ENCODE measurements at places on chromosomes 2 and 18. TPM values are rescaled to one million over a fixed set of nuclear protein-coding genes. Genes with fewer than 3 reads are reported as not detected.

Gene ALK
- 2.0 TPM for total RNA-seq

- H3K4me3 ChIP-seq, result no peak overlapping the region
- H3K27ac ChIP-seq, result no peak overlapping the region
- no peaks in the 10 kb centered on the region for H3K4me1 ChIP-seq
- H3K36me3 ChIP-seq, result no peaks in the 10 kb centered on the region
- no peaks in the 10 kb centered on the region for H3K27me3 ChIP-seq
These were observed 22.2 kb downstream of the LYG1 start for GRCh38 chr2:99278793-99279291.

Gene ALPP
- not detected for total RNA-seq

DNA sequence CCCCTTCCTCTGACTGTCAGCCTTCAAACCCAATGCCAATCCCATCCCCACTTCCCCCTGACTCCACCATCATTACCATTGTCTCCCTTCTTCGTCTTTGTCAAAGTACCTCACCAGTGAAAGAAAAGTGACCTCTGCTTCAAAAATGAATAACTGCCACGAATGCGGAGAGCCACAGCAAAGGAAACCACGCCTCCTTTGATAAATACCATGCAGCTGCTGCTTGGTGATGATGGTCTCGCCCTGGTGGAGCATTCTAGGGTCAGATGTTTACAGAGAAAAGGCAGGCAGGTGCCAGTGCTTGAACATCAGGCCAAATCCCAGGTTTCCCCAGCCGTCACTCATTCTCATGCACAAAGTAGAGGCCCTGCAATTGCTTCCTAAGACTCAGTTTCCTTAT lies 162.2 kb downstream of the BCL11A start:
- DNase-seq, result no peak
- H3K4me3 ChIP-seq, result no peak overlapping the region
- no peaks in the 10 kb centered on the region for H3K4me1 ChIP-seq
- no peaks in the 10 kb centered on the region for H3K27me3 ChIP-seq

DNA sequence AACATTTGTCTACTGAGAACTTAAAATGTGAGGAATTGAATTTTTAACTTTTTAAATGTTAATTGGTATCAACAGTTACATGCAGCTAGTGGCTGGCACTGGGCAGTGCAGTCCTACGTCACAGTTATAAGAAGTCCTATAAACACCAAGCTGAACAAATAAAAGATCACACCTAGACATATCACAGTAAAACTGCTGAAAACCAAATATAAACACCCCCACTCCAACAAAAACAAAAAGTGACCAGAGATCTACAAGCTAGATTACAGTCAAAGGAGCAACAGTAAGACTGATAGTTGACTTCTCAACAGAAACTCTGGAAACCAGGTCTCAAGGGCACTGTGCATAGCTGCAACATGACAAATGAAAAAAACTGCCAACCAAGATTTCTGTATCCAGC lies 19.4 kb downstream of the TLK1 start:
- H3K4me3 ChIP-seq, result no peak overlapping the region
- no peak for DNase-seq
- H3K36me3 ChIP-seq, result no peaks in the 10 kb centered on the region
- peaks cover 34% of the 10 kb centered on the region for H3K4me1 ChIP-seq
- no peaks in the 10 kb centered on the region for H3K27me3 ChIP-seq

DNA sequence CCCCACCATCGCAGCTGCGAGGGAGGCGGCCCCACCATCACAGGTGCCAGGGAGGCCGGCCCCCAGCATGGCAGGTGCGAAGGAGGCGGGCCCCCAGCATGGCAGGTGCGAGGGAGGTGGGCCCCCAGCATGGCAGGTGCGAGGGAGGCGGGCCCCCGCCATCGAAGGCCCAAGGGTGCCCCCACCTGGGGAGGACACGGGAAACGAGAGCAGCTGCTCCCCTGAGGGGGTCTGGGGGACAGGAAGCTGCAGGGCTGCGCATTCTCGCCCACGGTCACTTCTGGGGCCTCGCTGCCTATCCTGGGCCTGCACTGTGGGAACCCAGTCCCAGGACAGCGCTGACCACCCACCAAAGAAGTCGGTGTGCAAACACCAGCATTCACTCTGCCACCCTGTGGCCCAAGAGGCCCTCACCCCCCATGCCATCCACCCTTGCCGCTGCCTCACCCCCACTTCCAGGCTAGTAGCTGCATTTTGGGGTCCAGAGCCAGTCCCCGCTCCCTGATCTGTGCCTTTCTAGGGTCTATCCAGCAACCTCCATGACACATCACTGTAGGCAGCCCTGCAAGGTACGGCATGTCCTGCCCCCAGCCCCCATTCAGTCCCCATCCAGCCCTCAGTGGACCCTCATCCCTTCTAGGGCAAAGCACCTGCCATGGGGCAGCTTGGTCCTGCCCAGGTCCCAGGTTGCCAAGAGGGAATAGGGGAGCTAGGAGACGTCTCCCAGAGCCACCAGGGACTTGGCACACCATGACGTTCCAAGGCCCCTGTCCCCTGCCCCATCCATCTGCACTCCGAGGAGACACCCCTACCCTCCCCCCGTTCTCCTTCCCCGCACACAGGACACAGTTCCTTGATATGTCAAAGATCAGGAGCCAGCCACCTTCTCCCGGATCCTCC lies 24.0 kb upstream of the GPC1 start:
- H3K4me3 ChIP-seq, result no peak overlapping the region
- no peaks in the 10 kb centered on the region for H3K4me1 ChIP-seq
- H3K27me3 ChIP-seq, result no peaks in the 10 kb centered on the region
- no peak for DNase-seq
- no peaks in the 10 kb centered on the region for H3K36me3 ChIP-seq

Gene KLHL29
- 18.5 TPM for total RNA-seq

DNA sequence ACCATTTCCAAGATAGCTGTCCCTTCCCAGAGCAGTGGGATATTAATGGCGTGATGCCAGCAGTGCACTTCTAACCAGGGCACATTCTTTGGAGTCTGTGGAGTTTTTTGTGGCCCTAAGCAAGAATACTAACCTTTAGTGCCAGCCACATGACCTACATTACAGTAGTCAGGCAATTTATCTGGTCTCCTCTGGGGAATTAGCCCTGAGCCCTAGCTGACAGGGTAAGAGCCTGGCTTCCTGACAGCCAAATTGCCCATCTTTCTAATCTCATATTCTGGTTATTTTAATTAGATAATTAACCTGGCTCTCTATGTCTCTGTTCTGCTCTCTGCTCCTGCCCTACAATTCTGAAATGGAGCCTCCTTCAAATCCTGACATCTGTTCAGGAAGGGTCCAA lies 5.2 kb downstream of the PFN4 start:
- no peaks in the 10 kb centered on the region for H3K27me3 ChIP-seq
- H3K4me3 ChIP-seq, result no peak overlapping the region
- H3K4me1 ChIP-seq, result peaks cover 5% of the 10 kb centered on the region

GRCh38 chr2:187477051-187477450 lies 29.0 kb upstream of the CALCRL start:
- H3K27me3 ChIP-seq, result no peaks in the 10 kb centered on the region
- no peaks in the 10 kb centered on the region for H3K36me3 ChIP-seq
- no peak overlapping the region for H3K4me3 ChIP-seq
- H3K4me1 ChIP-seq, result peaks cover 8% of the 10 kb centered on the region

GRCh38 chr18:53567929-53568574 lies 656.4 kb downstream of the MBD2 start:
- no peak overlapping the region for H3K4me3 ChIP-seq
- H3K27ac ChIP-seq, result no peak overlapping the region
- H3K4me1 ChIP-seq, result no peaks in the 10 kb centered on the region
- H3K36me3 ChIP-seq, result no peaks in the 10 kb centered on the region
- no peak for DNase-seq

DNA sequence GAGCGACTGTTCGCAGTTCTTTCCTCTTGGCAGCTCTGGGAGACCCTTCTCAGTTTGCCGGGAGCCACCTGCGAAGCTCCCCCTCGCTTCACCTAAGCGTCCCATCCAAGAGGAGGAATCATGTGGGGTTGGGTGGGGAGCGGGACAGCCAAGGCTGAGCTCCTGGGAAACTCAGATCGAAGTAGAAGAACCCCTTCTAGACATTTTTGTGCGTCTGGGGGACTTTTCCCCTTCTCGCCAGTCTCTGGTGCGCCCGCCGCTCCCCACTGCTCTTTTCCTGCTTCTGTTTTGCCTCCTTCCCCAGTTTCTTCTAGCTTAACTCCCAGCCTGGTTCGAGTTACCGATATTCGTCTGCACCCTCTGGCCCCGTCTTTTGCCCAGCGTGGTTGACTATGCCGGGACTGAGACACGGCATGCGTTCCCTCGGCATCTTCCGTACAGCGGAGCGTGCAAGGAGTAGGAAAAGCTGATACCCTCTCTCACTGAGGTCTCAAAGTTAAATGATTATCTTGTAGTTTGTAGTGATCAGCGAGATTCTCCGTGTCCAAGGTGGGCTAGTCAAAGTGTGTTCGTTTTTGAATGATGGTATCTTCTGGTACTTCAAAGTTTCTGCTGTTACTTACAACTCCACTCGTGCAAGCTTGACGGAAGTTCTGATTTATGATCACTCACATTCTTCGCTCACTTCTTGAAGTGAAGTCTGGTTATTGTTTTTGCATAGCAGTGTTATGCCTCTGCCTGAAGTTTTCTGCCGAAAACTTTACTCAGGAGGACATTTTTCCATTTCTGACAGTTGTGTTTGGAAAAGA lies 664 bp downstream of the CAMKMT start:
- H3K4me3 ChIP-seq, result peak overlapping the region; percentile 92
- peaks cover 38% of the 10 kb centered on the region for H3K4me1 ChIP-seq
- no peaks in the 10 kb centered on the region for H3K36me3 ChIP-seq
- peak overlapping the region; percentile 98 for H3K27ac ChIP-seq
- no peaks in the 10 kb centered on the region for H3K27me3 ChIP-seq

Gene CHRND
- not detected for total RNA-seq

- no peaks in the 10 kb centered on the region for H3K27me3 ChIP-seq
- H3K4me1 ChIP-seq, result no peaks in the 10 kb centered on the region
- H3K4me3 ChIP-seq, result no peak overlapping the region
- no peak overlapping the region for H3K27ac ChIP-seq
- H3K36me3 ChIP-seq, result no peaks in the 10 kb centered on the region
- DNase-seq, result no peak
These were observed 142.6 kb upstream of the ALKAL2 start for GRCh38 chr2:430291-431040.

- no peak overlapping the region for H3K4me3 ChIP-seq
- H3K36me3 ChIP-seq, result peaks cover 11% of the 10 kb centered on the region
- no peaks in the 10 kb centered on the region for H3K27me3 ChIP-seq
- DNase-seq, result no peak
- no peak overlapping the region for H3K27ac ChIP-seq
- H3K4me1 ChIP-seq, result no peaks in the 10 kb centered on the region
These were observed 21.6 kb upstream of the FLACC1 start for GRCh38 chr2:201378496-201379397.

Gene IL1R1
- total RNA-seq, result 65.1 TPM

Gene C2orf78
- not detected for total RNA-seq

DNA sequence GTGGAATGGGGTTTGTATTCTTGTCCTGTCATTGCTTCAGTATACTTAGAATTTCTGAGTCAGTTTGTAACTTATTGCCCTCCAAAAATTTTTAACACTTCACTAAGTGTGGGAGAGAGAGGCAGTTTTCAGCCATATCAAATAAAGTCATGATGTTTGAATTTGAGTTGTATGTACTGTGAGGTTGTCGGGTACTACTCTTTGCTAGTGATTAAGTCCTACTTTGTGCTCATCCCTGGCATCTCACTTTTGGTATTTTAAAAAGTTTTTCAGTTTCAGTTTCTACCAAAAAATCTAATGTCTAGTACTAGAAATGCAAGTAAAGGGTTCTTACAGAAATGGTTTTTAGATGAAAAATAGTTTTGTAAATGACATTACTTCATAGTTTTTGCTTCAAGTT lies 40.7 kb downstream of the EIF5B start:
- no peak overlapping the region for H3K27ac ChIP-seq
- H3K4me1 ChIP-seq, result no peaks in the 10 kb centered on the region
- peaks cover 21% of the 10 kb centered on the region for H3K36me3 ChIP-seq
- H3K4me3 ChIP-seq, result no peak overlapping the region

GRCh38 chr2:134667081-134667480 lies 51.7 kb downstream of the TMEM163 start:
- no peak overlapping the region for H3K27ac ChIP-seq
- no peaks in the 10 kb centered on the region for H3K36me3 ChIP-seq
- no peak overlapping the region for H3K4me3 ChIP-seq
- no peak for DNase-seq

GRCh38 chr2:79855264-79856006 lies 342.6 kb downstream of the CTNNA2 start:
- no peaks in the 10 kb centered on the region for H3K36me3 ChIP-seq
- no peak for DNase-seq
- H3K27me3 ChIP-seq, result no peaks in the 10 kb centered on the region
- H3K4me3 ChIP-seq, result no peak overlapping the region

DNA sequence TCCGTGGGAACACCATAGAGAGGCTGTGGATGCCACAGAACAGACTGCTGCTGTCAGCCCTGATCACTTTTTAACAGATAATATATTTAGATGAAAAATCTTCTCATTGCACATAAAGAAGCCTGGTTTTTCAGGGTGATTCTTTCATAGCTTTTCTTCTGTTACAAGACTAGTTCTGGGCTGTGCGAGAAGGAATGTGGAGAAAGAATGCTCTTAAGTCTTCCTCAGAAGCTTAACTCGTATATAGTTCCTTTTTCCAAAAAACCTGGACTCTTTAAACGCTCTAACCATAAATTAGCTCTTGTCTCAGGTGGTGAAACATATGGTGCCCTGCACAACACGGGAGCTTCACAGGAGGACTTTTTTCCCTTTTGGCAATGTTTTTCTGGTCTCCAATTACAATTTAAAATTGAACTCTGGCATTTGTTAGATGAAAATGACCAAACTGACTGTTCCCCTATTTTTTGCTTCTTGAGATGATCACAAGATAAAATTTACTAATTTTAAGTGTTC lies 125.9 kb upstream of the SMAD7 start:
- H3K36me3 ChIP-seq, result no peaks in the 10 kb centered on the region
- H3K27me3 ChIP-seq, result no peaks in the 10 kb centered on the region
- H3K4me1 ChIP-seq, result peaks cover 26% of the 10 kb centered on the region
- H3K27ac ChIP-seq, result no peak overlapping the region

Gene DNAJC10
- total RNA-seq, result 75.6 TPM

DNA sequence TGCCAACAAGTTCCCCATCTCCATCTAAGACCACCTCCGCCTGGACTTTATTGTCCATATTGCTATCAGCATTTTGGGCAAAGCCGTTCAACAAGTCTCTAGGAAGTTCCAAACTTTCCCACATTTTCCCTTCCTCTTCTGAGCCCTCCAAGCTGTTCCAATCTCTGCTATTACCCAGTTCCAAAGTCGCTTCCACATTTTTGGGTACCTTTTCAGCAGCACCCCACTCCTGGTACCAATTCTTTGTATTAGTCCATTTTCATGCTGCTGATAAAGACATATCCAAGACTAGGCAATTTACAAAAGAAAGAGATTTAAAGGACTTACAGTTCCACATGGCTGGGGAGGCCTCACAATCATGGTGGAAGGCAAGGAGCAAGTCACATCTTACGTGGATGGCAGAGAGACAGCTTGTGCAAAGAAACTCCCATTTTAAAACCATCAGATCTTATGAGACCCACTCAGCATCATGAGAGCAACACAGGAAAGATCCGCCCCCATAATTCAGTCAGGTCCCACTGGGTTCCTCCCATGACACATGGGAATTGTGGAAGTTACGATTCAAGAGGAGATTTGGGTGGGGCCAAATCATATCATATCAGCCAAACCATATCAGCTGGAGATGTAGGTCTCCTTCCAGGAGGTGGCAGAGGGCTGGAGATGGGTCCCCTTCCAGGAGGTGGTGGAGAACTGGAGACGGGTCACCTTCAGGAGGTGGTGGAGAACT lies 19.8 kb upstream of the TXNDC2 start:
- peaks cover 5% of the 10 kb centered on the region for H3K36me3 ChIP-seq
- peaks cover 3% of the 10 kb centered on the region for H3K4me1 ChIP-seq
- DNase-seq, result no peak

Gene HNRNPA3
- total RNA-seq, result 60.1 TPM

Data from thoracic aorta (tissue), 2 donors.